ENCODE measurements at places on chromosomes 7 and 10. TPM values are rescaled to one million over a fixed set of nuclear protein-coding genes. Genes with fewer than 3 reads are reported as not detected.
A peak's percentile ranks its signal among the peaks of the same experiment; 100 is the strongest.

Gene TMEM270
- not detected for total RNA-seq

Gene TEX36
- not detected for total RNA-seq

Gene LLCFC1
- not detected for total RNA-seq

DNA sequence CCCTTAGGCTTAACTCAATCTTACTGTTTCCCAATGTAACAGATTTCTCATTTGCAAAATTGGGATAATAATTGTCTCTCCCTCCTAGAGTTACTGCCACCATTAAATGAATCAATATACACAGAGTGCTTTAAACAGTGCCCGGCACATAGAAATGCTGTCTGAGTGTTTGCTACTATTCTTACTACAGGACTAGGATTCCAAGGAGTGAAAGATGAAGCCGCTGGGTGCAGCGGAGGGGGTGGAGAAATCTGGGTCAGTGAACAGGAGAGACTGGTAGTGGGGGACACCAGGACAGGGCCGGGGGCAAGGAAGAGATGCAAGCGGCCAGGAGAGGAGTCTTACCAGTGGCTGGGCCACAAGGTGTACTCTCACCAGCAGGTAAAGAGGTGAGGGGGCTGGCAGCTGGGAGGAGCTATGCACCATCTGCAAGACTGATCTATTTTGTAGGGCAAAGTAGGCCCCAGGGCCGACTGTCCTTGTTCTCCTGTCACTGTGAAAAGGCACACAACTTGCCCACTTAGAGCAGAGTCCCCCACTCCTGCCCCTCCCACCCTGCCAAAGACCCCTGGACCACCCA, 18.5 kb upstream of the PRRT4 start:
- H3K4me3 ChIP-seq: no peak overlapping the region
- peaks cover 5% of the 10 kb centered on the region for H3K4me1 ChIP-seq
- no peak overlapping the region for H3K27ac ChIP-seq
- DNase-seq: no peak
- no peaks in the 10 kb centered on the region for H3K27me3 ChIP-seq
- no peaks in the 10 kb centered on the region for H3K36me3 ChIP-seq

DNA sequence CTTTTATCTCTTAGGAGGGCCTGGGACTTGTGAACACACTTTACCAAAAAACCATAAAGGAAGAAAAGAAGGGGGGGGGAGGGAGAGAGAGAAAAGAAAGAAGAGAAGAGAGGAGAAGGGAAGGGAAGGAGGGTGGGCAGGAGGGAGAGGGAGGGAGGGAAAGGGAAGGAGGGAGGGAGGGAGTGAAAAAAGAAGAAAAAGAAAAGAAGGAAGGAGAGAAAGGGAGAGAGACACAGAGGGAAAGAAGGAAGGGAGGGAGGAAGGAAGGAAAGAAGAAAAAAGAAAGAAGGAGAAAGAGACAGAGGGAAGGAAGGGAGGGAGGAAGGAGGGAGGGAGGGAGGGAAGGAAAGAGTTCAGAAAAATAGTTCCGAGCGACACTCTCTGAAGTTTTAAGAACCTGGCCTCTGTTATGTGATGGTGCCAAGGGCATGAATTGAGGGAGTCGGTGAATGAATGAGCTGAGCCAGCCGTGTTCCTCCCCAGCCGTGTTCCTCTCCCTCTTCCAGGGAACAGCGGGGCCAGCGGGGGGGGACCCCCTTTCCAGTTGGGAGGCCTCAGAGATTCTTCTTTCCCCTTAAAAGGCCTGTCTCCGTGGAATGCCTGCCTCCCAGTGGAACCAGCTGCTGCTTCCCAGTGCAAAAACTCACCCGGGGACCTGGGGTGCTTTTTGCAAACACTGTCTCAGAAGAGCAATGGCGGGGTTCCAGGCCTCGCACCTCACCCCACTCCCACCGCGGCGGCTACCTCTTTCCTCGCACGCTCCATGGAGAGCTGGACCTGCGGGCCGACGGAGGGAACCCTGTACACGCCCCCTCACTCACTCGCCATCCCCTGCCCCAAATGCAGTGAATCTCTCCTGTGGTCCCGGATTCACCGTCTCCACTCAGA, 84.1 kb downstream of the FOXL3 start:
- H3K4me1 ChIP-seq: no peaks in the 10 kb centered on the region
- H3K36me3 ChIP-seq: no peaks in the 10 kb centered on the region
- no peak for DNase-seq
- no peak overlapping the region for H3K27ac ChIP-seq

- H3K27ac ChIP-seq: no peak overlapping the region
Measured at GRCh38 chr7:22116451-22117030, 170.8 kb upstream of the CDCA7L start.

DNA sequence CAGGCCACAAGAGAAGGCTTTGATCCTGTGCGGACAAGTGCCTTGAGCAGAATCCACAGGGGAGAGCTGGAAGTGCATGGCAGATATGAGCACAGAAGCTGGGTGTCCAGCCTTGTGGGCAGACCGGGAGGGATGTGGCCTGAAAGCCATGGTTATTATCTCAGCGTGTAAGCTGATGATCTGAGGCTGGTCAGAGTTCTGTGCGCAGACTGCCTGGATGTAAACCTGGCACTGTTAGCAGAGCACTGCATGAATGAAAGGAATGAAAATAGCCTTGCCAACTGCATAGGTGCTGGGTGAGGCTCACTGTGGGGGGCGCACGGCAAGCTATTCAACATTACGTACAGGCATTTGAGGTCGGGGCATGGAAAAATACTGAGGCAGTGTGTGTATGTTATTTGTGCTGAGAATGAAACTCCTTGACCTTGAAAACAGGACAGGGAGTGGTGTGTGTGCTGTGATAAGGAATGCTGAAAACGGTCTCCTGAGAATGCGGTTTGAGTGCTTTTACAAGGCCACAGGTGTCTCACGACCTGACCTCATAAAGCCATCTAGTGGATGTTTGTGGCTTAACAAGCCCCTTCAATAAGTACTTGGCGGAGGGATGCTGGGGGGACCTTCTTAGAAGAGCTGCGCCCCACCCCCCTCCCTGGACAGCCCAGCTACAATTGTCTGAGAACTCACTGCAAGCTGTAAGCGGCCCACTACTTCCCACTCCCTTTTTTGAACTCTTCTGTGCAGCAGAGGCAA, 18.7 kb downstream of the AKR1C1 start:
- no peak overlapping the region for H3K4me3 ChIP-seq
- H3K4me1 ChIP-seq: no peaks in the 10 kb centered on the region
- DNase-seq: peak; percentile 52
- H3K27ac ChIP-seq: no peak overlapping the region
- H3K27me3 ChIP-seq: no peaks in the 10 kb centered on the region

DNA sequence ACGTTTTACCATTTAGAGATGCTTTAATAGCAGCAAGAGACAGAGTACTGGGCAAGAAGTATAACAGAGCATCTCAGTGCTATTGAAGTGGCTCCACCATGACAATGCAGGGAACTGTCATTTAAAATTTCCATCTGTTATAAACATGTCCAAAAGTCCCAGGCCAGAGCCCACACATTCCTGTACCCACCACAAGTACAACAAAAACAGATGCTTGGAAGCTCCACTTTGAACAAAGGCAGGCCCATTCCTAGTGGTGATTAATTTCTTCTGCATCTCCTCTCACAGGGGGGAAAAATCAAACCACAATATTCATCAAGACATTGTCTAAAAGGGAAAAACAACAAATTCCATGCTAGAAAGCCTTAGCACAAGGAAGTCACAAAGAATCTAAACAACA, 627.9 kb downstream of the PARD3 start:
- no peak overlapping the region for H3K27ac ChIP-seq
- H3K4me1 ChIP-seq: peaks cover 19% of the 10 kb centered on the region
- no peaks in the 10 kb centered on the region for H3K27me3 ChIP-seq

GRCh38 chr7:26369593-26369992, 77.9 kb downstream of the SNX10 start:
- no peak overlapping the region for H3K4me3 ChIP-seq
- no peaks in the 10 kb centered on the region for H3K27me3 ChIP-seq
- H3K4me1 ChIP-seq: no peaks in the 10 kb centered on the region
- H3K36me3 ChIP-seq: peaks cover 4% of the 10 kb centered on the region
- DNase-seq: peak; percentile 82

DNA sequence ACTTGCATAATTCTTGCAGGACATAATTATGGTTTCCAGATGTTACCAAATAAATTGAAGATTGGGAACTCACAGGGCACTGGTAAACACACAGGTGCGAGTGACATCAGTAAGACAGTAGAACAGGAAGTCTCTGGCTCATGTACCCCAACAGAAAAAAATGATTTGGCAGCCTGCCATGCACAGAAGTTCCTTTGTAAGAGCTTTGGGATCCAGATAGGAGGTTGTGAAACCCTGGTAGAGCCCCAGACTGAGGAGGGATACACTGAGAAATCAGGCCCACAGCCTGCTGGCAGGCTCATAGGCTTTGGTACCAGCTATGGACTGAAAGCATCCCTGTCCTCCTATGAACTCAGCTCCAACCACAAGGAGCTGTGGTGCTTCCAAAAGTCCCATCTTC, 118.0 kb downstream of the COBL start:
- H3K4me3 ChIP-seq: no peak overlapping the region
- H3K27me3 ChIP-seq: no peaks in the 10 kb centered on the region
- H3K36me3 ChIP-seq: no peaks in the 10 kb centered on the region
- H3K4me1 ChIP-seq: no peaks in the 10 kb centered on the region

GRCh38 chr7:147833557-147833956, 757.0 kb upstream of the C7orf33 start:
- no peak overlapping the region for H3K4me3 ChIP-seq
- no peaks in the 10 kb centered on the region for H3K4me1 ChIP-seq
- no peaks in the 10 kb centered on the region for H3K27me3 ChIP-seq
- DNase-seq: no peak
- no peak overlapping the region for H3K27ac ChIP-seq

DNA sequence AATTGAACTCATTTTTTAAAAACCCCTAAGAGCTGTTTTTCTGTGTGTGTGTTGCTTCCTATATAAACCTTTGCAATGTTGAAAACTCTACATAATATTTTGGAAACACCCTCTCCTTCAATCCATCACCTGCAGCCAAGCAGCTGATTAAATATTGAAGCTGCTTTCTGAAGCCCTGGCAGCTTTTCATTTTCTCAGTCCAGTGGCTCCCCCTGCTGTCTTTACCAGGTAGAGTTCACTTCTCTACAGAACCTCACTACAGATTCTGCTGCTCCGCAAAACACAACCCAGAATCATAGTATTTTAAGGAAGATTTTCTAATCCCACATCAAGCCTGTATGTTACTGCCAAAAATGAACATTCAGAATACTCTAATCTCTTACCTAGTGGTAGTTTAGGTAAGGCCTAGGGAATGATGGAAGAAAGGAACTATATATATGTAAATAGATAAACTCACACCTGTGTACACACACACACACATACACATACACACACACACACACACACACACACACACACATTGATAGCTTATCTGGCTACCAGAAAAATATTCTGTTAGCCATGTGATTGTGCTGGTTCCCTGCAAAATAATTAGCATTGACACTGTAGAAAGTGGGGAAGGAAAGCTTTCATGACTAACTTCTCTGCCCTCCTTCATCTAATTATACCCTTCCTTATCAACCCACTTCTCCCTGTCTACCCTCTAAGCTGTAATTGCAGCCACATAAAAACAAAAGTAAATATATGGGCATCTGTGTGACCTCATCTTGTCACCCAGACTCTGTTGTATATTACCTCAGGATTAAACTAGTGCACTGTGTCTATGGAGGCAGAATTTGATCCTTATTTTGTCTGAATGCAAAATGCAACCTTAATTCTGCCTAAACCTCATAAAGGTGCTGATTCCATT, 229.5 kb upstream of the FZD1 start:
- H3K4me1 ChIP-seq: no peaks in the 10 kb centered on the region
- H3K27ac ChIP-seq: no peak overlapping the region
- no peaks in the 10 kb centered on the region for H3K36me3 ChIP-seq
- peak; percentile 65 for DNase-seq
- no peak overlapping the region for H3K4me3 ChIP-seq

DNA sequence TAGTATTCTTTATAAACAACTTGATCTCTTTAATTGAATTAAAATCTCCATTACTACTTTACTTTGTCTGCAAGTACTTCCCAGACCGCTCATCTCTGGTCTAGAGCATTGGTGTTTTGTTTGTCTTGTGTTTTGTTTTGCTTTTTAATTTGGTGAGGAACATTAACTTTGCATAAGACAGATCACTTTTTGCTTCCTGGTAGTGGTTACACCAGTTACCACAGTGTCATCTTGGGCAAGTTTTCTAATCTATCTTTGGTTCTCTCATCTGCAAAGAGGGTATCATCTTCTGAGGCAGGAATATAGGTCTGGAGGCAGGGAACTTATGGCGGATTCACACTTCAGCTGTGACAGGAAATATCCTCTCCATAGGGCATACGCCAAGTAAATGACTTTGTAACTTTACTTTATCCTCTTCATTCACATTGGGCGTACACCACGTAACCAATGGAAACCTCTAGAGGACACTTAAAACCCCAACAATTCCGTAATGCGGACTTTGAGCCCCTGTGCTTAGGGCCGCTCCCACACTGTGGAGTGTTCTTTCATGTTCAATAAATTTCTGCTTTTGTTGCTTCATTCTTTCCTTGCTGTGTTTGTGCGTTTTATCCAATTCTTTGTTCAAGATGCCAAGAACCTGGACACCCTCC, 83.2 kb upstream of the JAZF1 start:
- H3K27ac ChIP-seq: no peak overlapping the region
- H3K4me1 ChIP-seq: no peaks in the 10 kb centered on the region
- no peaks in the 10 kb centered on the region for H3K36me3 ChIP-seq
- no peak for DNase-seq
- no peak overlapping the region for H3K4me3 ChIP-seq

DNA sequence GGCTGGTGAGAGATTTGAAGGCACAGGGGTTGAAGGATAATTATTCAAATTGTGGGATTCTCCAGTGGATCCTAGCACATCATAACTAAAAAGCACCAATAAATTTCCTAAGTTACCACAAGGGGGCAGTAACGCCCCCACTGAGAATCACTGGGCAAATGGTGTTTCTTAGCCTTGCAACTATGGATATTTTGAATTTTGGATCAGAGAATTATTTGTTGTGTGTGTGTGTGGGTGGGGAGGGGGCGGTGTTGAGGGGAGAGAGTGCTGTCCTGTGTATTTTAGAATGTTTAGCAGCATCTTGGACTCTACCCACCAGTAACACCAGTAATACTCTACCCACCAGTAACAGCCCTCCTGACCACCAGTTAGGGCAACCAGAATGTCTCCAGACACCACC, 63.3 kb upstream of the PRKG1 start:
- H3K36me3 ChIP-seq: no peaks in the 10 kb centered on the region
- H3K27ac ChIP-seq: no peak overlapping the region
- peaks cover 7% of the 10 kb centered on the region for H3K4me1 ChIP-seq
- H3K27me3 ChIP-seq: peaks cover 15% of the 10 kb centered on the region

DNA sequence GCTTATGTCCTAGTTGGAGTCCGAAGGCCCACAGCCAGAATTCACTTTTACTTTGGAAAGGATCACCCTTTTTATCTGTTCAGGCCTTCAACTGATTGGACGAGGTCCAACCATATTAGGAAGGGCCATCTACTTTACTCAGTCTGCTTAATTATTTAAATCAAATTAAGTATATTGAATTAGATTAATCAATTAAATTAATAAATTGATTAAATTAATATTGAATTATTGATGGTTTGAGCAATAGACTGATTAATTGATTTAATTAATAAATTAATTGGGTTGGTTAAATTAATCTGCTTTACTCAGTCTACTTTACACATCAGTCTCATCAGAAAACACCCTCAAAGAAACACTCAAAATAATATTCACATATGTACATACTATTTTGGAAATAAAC, 816.9 kb upstream of the POT1 start:
- no peak for DNase-seq
- H3K27ac ChIP-seq: no peak overlapping the region
- H3K4me1 ChIP-seq: no peaks in the 10 kb centered on the region
- H3K36me3 ChIP-seq: no peaks in the 10 kb centered on the region

Data from PC-3 (cell line).